Stimulated activated CD4-positive, alpha-beta T cell treated with anti-CD3 and anti-CD28 coated beads, TNF-alpha, amount 100 ng/mL, for 4 hours (primary cell): ENCODE measurements at places on chromosomes 3 and 15.

DNA sequence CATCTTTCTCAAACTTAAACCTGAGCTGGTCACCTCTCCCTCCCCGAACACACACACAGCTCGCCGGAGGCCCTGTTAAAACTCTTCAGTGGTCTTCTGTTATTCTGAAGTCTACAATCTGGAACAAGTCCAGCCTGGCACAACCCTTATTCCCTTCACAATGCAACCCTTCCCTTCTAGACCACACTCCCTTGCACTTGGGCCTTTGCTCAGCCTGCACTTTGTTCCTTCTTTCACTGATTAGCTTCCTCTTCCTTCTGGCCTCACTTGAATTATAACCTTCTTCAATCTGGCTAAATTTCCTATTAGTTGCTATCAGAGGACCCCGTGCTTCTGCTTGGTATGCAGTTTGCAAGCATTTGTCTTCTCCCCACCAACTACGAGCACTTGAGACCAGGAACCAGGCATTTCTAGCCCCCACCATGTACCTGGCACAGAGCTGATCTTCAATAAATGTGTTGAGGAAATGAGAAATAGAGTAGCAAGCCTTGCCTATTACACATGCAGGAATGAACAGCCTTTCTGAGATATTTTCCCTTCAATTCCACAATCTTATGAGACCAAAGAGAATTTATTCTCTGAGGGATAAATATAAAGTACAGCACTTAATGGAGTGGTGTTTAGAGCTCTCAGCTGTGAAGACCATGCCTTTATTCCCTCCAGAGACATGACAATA, 663.1 kb upstream of the ADAMTS9 start:
- no peak for DNase-seq

- DNase-seq = no peak
Observed at GRCh38 chr15:80660119-80660518, 35.0 kb upstream of the ABHD17C start.

GRCh38 chr3:155428563-155428962, 135.1 kb upstream of the STRIT1 start:
- DNase-seq = no peak

DNA sequence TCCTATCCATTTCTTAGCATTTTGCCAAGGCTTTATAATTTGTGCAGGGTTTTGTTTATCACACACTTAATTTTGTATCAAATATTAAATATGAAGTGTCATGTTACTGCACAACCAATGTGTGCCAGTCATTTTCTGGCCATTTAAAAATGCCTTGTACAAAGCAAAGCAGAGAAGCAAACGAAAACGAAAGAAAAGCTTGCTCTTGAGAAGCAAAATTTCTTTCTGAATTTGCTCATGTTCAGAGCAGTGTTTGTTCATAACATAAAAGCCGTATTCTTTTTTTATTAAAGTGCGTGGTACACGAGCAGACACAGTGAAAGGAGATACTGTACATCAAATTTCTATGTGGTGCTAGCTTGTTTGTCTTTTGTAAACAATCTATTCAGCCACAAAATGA, 792.6 kb downstream of the NAALADL2 start:
- no peak for DNase-seq

- DNase-seq = no peak
Observed at GRCh38 chr15:66164788-66165187, 88.8 kb downstream of the MEGF11 start.

DNA sequence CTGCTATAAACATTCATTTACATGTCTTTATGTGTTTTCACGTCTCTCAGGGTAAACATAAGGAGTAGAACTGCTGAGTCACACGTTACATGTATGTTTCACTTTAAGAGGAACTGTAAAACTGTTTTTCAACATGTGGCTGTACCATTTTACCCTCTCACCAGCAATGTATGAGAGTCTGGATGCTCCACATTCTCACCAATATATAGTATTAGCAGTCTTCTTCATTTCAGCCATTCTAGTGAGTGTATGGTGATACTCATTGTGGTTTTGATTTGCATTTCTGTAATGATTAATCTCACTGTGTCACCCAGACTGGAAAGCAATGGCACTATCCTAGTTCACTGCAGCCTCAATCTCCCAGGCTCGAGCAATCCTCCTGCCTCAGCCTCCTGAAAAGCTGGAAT, 37.1 kb downstream of the PHC3 start:
- DNase-seq = no peak

GRCh38 chr15:94524565-94524964, 293.2 kb downstream of the MCTP2 start:
- no peak for DNase-seq

DNA sequence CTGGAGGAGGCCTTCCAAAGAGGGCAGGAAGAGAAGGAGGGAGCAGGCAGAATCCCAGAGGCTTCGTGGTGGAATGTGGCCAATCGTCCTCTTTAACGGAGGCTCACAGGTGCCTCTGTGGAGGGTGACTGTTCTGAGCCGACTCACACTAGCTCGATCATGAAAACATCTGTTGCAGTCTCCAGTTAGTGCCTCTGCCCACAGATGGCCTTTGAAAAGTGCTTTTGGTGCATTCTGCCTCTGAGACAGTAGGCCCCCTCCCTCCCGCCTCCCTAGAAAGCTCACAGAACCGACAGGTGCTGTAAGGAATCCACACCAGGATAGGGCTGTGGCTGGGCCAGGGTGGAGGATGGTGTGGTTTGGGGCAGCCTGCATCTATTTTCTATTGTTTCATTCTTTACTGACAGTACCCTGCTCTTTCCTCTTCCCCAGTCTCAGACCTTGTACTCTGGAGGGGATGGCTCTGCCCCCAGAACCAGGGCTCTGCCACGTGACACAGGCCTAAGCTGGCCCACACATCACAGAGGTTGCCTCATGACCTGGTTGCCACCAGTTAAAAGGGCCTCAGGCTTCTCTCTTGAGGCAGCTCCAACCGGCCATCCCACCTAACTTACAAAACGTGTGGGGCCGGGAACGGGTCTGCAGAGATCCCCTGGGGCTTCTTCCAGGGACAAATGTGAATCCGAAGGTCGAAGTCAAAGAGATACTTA, 27.2 kb upstream of the PIGZ start:
- DNase-seq = no peak

DNA sequence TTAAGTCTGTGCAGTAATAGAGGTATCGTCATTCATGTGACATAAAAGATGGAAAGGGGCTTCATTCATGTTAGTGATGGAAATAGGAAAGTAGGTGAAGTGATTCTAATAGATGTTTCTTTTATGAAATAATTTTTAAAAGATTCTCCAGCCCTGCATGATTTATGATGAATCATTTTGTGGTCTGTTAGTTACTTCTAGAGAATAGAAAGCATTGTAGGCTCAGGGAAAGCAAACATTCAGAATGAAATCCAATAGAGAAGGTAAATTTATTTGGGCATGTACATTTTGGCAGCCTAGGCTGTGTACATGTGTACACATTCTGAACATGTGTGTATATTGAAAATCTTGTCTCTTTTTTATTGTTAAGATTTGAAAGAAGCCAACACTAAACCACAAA, 23.1 kb downstream of the PPARG start:
- DNase-seq = no peak

DNA sequence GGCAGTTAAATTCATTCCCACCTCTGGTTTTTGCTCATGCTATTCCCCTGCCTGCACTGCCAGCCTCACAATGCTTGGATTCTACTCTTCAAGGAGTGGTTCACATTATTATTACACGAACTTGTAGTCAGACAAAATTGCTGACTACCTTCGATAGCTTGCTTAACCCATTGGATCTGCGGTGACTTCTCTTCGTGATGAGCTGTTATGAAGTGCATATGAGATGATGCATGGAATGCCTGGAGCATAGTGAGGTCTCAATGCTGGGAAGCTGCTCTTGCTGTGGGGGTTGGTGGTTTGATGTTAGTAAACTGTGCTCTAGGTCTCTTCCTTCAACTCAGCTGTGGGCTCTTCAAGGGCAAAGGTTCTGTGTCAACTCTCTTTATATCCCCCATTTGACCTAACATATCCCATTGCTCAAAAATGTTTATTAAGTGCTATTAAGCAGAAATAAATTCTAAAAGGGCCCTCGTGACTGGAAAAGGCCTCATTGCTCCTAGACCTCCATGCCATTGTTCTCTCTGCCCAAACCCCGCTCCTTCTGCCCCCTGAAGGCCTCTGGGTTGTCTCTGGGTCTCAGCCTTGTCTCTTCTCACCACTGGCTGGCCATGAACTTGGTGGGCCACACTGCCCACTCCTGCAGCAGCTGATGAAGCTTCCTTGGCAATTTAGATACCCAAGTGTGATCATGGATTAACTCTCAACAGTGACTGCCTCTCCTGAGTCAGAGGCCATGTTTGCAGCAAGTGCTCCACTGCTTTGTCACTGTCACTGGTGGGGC, 4.5 kb upstream of the SLCO2A1 start:
- no peak for DNase-seq

- DNase-seq = no peak
Observed at GRCh38 chr3:128549283-128550112, 56.5 kb upstream of the GATA2 start.

DNA sequence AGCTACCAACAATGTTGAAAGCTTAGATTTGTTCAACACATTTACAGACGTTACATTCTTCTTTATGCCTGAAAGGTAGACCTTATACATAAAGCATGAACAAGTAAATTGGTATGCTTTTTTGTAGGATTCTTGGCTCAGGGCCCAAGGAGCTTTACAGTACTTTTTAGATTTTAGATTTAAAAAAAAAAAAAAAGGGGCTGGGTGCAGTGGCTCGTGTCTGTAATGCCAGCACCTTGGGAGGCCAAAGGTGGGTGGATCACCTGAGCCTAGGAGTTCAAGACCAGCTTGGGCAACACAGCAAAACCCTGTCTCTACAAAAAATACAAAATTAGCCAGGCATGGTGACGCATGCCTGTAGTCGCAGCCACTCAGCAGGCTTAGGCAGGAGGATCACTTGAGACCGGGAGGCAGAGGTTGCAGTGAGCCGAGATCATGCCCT, 39.7 kb downstream of the MEF2A start:
- DNase-seq = no peak

GRCh38 chr3:179428876-179429548, 22.3 kb downstream of the GNB4 start:
- DNase-seq = no peak

DNA sequence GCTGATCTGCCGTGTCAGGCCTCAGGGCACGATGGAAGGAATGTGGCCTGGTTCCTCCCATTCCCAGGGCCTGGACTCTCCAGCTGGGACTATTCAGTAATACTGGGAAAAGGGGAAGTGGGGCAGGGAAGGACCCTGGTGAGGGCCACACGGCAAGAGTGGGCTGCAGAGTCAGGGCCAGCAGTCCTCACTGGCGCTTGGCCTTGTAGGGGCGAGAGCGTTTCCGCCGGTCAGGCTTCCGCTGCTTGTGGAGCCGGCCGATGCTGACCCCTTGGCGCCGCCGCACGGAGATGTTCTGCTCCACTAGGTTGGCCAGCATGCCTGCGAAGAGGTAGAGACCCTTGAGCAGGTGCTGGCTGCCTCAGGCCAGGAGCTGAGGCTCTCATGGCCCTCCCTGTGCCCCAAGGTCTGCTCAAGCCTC, 42.8 kb downstream of the SEMA3G start:
- DNase-seq = no peak

- no peak for DNase-seq
Observed at GRCh38 chr3:64016941-64017620, 6.2 kb downstream of the PSMD6 start.
